ENCODE measurements at places on chromosomes 6 and 20. TPM values are rescaled to one million over a fixed set of nuclear protein-coding genes. Genes with fewer than 3 reads are reported as not detected.

DNA sequence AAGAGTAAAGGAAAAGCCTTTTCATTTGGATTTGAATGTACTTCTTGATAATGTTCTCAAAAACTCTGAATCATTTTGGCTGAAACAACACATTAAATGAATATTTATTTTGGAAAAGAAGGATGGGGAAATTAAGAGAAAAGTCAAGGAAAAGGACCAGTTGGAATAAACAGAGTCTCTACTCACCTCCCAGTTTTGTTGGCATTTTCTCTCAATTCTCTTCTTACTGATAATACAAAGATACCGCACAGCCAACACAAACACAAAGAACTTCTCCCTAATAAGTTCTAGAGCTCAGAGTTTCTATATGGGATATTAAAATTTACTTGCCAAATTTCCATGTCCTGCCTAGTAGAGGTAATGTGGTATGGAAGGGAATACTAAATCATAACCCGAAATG lies 13.1 kb downstream of the EPM2A start:
- DNase-seq, result no peak

GRCh38 chr20:22098511-22098910 lies 393.0 kb downstream of the PAX1 start:
- no peak for DNase-seq

MATN4 gene
- not detected for polyA plus RNA-seq

DNA sequence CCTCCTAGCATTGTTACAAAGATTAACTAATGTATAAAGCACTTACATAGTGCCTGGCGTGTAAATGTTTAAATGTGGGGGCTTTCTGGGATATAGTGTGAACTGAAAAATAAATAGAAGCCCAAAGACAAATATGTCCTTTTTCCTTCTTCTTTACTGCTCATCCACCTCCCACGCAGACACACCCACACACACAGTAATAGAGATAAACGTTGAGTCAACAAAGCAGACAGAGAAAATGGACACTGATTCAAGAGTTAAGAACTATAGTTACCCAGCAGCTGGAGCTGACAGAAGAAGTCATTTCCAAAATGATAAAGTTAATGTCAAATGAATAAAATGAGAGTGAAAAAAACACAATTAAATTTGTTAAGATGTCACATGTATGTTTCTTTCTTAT lies 68.3 kb downstream of the FHL5 start:
- no peak for DNase-seq

SYCP2L gene
- polyA plus RNA-seq, result not detected

DNA sequence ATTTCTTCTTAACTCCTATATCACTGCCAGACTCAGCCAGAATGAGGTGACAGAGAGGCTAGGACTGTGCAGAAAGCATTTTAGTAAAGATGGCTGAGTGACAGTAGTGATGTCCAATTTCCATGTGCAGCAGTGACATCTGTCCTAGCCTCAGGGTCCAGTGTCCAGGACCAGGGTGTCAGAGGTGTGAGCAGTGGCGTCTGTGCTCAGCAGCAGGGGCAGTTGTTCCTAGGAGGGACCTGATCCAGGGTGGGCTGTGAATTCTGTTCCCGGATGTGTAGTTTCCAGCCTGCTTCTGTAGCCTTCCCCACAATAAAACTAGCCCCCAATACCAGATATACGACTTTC lies 6.0 kb downstream of the HLA-B start:
- DNase-seq, result no peak

FLRT3 gene
- not detected for polyA plus RNA-seq

GRCh38 chr6:161639772-161640171 lies 365.9 kb upstream of the AGPAT4 start:
- no peak for DNase-seq

MYT1 gene
- polyA plus RNA-seq, result not detected

ZC2HC1B gene
- polyA plus RNA-seq, result not detected

Data from CD4-positive, alpha-beta memory T cell (primary cell).